NK-92 treated with Interleukin-12 subunit alpha and Interleukin-12 subunit beta, amount 100 ng/mL, for 24 hours (cell line): ENCODE measurements at places on chromosomes 13 and 19.

- no peak for DNase-seq
These were observed 35.0 kb upstream of the TNFSF11 start for GRCh38 chr13:42538996-42539395.

DNA sequence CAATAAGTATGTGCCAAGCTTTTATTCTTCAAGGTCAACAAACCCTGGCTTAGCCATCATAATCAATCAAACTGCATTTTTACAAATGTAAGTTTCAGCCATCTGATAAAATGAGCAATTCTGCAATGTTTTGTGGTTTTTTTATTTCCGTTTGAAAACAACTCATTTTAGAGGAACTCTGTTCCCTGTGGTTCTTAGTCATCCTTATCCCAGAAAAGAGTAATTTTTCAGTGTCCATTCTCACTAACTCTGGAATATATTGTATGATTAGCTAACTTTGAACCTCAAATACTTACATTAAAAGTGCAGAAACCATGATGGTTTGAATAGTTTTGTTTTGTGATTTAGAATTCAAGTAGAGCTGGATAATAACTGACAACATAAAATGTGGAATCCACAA lies 87.6 kb downstream of the IRS2 start:
- DNase-seq = no peak

GRCh38 chr13:109645831-109646230 lies 140.6 kb downstream of the IRS2 start:
- DNase-seq = no peak

GRCh38 chr13:34086281-34086680 lies 268.3 kb downstream of the RFC3 start:
- no peak for DNase-seq

DNA sequence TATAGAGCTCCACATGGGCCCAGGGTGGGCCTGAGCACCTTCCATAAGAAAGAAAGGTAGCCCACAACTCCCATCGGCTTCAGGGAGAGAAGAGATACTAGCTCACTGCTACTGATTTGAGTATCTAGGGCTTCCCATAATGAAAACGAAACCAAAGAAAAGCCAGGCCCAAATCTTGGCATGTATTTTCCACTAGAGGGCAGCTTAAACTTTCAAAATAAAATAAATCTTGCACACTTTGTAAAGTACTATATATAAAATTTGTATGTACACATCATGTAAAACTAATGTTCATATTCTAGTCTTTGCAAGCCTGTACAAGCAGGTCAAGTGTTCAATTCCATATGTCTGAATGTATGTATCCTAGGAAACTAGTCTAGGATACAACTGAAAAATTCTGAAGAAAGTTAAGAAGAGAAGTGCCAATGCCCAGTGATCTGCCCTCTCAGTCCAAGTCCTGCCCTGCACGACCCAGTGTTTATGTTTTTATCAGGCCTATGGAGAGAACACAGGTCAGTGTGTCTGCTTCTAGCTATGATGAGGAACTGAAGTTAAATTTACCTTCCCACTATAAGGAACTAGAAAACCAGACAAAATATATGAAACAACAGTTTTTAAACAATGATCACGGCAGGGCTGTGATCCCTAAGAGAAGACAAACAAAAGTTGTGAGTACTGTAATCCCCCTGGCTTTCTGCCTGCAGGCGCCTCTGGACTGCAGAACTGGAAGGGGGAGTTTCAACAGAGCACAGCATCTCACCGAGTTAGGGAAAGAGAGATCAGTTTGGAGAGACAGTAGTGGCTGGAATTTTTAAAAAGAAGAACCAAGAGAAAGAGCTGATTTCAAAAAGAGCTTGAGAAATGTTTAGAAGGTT lies 475.7 kb downstream of the UQCRFS1 start:
- DNase-seq = no peak

GRCh38 chr13:107562203-107562602 lies 653.1 kb downstream of the LIG4 start:
- DNase-seq = no peak

DNA sequence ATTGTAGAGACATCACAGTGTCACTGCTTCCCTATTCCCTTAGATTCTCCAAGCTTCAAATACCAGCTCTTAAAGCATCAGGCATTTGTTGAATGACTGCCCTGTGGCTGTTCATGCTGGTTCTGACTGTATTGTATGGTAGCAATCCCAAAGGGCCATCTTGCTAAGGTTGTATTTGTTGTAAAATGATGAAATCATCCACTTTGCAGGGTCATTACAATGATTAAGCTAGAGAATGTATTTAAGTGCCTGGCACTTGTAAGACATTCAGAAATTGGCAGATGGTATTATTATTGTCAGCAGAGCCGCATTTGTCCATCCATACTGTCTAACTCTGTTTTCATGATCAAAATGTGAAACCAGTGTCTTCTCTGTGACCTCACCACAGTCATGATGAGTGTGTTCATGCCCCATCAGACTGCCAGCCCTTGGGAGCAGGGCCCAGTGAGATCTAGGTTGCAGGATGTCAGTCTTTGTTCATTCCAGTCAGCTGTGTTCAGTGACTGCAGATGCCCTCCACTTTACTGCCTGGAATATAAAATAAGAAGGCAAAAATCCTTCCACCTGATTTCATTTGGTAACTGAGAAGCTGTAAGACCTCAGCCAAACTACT lies 86.1 kb downstream of the DHRS12 start:
- no peak for DNase-seq
